ENCODE measurements at places on chromosomes 3 and 15. TPM values are rescaled to one million over a fixed set of nuclear protein-coding genes. Genes with fewer than 3 reads are reported as not detected.

GABRR3 gene
- total RNA-seq: not detected

RAD51 gene
- total RNA-seq: 1.1 TPM

MAP1A gene
- 2.3 TPM for total RNA-seq

TMEM207 gene
- not detected for total RNA-seq

TUSC7 gene
- total RNA-seq: not detected

LDHAL6B gene
- total RNA-seq: not detected

LRRC34 gene
- 1.2 TPM for total RNA-seq

CD96 gene
- 25.2 TPM for total RNA-seq

C15orf40 gene
- 30.2 TPM for total RNA-seq

SLC12A1 gene
- total RNA-seq: not detected

AMT gene
- 4.2 TPM for total RNA-seq

C3orf52 gene
- 1.5 TPM for total RNA-seq

DNA sequence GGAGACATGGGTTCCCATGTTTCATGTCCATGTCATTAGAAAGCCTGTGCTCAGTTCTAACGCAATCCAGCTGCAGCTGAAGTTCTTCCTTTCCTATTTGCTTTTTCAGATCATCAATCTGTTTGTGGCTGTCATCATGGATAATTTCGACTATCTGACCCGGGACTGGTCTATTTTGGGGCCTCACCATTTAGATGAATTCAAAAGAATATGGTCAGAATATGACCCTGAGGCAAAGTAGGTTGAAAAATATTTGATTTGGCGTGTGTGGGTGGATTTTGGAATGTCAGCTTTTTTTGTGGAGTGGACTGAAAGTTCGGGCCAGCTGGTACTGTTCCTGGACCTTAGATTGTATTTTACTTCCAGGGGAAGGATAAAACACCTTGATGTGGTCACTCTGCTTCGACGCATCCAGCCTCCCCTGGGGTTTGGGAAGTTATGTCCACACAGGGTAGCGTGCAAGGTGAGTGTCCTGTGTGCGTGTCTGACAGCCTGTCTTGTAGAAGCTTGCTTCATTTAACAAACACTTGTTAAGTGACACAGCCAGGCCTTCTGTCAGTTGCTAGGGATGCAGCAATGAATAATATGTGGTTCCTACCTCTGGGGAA is 69.6 kb downstream of the CHDH start:
- no peak for DNase-seq

DNA sequence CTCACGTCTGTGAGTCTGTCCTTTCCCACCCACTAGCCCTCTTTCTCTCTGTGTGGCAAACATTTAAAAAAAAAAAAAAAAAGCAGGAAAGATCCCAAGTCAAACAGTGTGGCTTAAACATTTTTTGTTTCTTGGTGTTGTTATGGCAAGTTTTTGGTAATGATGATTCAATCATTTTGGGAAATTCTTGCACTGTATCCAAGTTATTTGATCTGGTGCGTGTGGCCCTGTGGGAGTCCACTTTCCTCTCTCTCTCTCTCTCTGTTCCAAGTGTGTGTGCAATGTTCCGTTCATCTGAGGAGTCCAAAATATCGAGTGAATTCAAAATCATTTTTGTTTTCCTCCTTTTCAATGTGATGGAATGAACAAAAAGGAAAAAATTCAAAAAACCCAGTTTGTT is 97.7 kb downstream of the GAP43 start:
- no peak for DNase-seq

DNA sequence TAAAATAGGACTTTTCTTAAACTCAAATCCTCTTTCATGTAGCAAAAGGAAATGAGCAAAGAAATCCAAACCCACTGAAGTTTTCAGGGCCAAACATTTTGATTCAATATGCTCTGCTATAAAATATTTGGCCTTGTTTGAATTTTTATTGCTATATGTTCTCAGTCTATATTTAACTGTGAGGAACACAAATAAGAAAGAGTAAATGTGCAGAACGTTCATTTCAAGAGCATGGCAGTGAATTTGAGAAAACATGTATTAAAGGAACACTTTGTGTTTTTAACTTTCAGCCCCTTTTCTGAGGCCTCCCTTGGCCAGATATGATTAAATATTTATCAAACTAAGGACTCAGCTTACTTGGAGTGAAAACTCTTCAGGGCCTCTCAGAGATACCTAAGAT is 124.7 kb upstream of the CCNL1 start:
- no peak for DNase-seq

- DNase-seq: no peak
Observed at GRCh38 chr15:40010686-40011085, 28.3 kb downstream of the SRP14 start.

GRCh38 chr15:77753281-77753873 is 120.7 kb upstream of the LINGO1 start:
- no peak for DNase-seq

DNA sequence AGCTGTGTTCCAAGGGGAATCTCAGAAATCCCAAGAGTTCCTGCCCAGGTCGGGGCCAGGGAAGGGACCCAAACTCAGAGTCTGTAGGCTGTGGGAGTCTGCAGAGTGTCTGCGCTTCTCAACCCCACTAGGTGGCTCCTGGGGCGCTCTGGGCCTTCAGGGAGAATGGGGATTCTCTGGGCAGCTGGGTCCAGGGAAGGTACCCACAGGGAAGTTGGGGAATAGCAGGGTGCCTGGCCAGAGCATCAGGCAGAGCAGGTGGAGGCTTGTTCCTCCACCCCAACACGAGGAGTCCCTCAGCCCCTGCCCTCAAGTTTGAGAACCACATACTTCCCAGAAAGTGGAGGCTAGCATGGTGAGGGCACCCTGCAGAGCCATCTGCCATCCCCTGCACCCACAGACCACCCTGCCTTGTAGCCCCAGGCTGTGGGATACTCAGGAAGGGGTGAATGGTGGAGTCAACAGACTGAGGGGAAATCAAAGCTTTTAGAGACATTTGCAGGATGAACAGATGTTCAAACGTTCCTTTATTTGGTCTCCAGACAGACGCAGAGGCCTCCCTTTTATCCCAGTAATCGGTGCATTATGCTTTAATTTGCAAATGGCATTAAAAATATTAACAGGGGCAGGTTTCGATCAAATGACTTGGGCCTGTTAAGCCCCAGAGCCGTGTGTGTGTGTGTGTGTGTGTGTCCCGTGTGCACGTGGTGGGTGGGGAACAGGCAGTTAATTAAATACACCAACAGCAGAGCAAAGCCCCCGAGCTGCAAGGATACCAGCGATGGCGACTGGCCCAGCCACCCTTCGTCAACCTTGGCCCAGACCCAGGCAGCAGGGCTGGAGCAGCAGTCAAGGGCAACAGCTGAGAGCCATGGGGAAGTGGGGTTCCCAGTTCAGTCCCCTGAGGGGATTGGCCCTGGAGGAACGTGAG is 57.7 kb downstream of the DNAJB8 start:
- no peak for DNase-seq

GRCh38 chr3:71288269-71288930 is 295.1 kb downstream of the FOXP1 start:
- no peak for DNase-seq

GRCh38 chr3:56424336-56424735 is 43.9 kb downstream of the ERC2 start:
- DNase-seq: no peak

GRCh38 chr15:41691471-41691870 is 31.3 kb downstream of the MGA start:
- DNase-seq: no peak

- no peak for DNase-seq
Observed at GRCh38 chr3:132563420-132564069, 33.5 kb upstream of the ACKR4 start.

GRCh38 chr3:30741889-30742288 is 135.5 kb downstream of the TGFBR2 start:
- DNase-seq: no peak

DNA sequence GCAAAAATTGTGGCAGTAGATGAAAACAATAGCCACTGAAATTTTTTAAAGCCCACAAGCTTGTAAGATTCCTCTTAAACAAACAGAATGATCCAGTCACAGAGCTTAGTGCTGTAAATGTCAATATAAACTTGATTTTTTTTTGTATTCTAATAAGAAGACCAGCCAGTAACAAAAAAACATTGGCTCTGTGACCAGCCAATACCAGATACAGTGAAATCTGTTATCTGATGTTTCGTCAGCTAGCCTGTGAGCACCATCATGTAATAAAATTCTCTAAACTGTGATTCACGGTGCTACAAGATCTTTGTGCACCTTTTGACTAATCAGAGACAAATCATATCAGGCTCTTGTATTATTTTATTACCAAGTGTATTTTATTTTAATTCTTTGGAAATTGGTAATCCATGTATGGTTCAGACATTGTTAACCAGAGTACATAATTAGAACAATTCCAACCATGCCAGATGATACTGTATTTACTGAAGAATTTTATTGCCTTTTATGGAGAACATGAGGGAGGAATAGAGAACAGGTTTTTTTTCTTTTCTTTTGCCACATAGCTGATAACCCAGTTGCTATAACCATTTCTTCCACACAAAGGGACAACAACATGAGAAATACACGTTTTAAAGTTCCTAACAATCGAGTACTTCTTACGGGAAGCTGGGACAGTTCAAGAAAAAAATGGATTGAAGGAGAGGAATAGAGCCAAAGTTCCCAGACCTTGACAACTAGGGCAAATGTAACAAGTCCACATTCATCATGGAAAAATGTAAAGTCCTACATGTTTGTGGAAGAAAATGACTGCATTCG is 71.9 kb downstream of the FILIP1L start:
- no peak for DNase-seq
